ENCODE measurements at places on chromosomes 1 and 21.

- no peak for DNase-seq
Measured at GRCh38 chr1:43552813-43553212, 22.1 kb downstream of the PTPRF start.

GRCh38 chr1:36008546-36009197 is 75.2 kb upstream of the TEKT2 start:
- no peak for DNase-seq

DNA sequence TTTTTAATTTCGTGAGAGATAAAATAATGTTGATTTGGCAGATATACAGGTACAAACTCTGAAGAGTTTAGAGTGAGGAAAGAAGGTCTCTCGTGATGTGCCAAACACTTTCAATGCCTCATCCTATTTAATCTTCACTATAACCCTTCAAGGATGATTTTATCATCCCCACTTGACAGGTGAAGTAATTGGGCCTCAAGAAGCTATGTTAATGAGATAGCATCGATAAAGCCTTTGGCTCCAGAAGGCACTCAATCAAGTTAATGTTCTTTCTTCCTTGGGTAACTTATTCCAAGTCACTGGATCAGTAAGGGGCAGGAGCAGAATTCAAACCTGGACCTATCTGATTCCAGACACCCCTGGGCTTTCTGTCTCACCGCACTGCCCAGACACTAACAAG is 7.2 kb downstream of the LMOD1 start:
- DNase-seq, result no peak

GRCh38 chr1:110872745-110873720 is at the start of gene CD53:
Gene CD53, plus strand, starts transcription at chr1:110873148. Its CDS starts 18,261 bp downstream, at chr1:110891409.
- DNase-seq, result peak; percentile 35

- DNase-seq, result peak; percentile 49
Measured at GRCh38 chr1:98053471-98054366, 132.9 kb upstream of the DPYD start.

DNA sequence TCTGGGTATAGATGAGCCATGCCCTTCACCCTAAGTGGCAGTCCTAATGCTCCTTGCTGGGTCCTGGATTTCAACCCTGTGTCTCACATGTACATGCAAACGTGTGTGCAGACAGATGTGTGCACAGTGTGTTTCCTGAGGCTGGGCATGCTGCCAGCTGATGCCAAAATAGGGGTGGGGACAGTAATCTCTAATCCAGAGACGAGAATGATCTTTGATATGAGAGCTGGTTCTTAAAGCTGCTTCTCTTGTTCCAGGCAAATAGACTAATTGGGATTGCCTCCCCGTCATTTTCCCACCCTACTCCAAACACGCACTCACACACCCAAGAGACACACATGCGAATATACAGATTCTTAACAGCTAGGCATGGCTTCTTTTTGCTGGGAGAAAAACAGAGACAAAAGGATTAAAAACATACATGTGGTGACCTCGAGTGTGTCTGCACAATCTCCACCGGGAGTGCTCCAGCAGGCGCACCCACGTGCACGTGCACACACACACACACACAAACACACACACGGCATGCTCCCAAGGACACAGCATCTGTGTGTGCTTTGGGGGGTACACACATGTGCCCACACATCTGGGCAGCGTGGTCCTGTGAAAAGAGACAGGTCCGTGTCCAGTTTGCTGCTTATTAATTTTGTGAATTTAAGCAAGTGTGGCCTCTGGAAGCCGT is 102.1 kb upstream of the ZBTB40 start:
- DNase-seq, result no peak

DNA sequence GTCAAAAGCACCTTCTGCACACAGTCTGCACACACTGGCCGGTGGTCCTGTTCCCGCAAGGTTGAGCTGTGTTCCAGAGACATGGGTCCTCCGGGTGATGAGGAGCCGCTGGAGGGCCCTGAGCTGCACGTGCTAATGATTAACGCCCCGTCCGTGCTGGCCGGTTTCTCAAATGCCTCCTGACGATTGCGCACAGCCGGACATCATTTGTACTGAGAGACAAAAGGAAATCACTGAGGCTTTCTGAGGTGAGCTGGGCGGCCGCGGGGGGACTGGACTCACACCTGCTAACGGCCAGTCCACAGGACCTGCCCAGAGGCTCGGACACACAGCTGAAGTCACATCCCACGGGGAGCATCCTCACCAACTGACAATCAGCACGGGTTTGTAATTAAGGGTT is 29.2 kb downstream of the POFUT2 start:
- DNase-seq, result no peak

DNA sequence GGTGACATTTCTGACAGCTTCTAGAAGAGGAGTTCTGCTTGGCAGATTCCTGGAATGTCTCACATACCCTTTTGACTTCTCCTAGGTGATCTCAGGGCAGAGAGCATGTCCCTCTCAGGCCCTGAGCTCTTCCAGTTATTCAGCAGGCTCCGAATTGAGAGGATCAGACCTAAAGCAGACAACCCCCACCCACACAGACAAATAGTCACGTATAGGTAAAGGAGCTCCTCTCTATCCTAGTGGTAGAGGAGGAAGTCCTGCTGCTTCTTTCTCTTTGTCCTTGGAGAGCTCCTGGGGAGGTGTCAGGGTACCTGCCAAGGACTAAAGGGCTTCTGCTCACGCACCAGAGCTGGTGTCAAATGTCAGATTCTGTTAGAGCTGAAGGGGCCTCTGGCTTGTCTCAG is 128.1 kb downstream of the IER5 start:
- DNase-seq, result no peak

GRCh38 chr1:114043054-114043453 is 63.8 kb downstream of the OLFML3 start:
- no peak for DNase-seq

DNA sequence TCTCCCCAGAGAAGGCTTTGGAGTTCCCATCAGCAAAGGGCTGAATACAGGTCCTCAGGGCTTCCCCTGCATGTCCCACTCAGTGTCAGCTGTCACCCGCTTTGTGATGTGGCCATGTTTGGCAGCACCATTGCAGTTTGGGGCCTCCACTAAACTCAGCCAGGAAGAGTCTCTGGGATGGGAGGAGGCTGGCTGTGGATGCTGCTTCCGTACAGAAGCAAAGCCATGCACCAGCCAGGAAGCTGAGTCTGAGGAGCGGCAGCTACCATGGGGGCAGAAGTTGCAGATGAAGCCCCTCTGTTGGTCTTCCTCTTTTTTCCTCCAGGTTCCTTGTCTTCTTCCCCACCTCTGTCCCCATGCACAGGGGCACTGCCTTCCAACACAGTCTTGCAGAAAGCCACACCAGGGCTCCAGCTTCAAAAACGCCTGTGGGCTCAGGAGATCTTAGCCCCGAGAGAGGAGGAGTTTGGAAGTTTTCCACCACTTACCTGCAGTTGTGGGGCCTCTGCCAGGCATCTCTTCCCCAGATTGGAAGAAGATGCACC is 416.8 kb downstream of the NPHP4 start:
- no peak for DNase-seq

DNA sequence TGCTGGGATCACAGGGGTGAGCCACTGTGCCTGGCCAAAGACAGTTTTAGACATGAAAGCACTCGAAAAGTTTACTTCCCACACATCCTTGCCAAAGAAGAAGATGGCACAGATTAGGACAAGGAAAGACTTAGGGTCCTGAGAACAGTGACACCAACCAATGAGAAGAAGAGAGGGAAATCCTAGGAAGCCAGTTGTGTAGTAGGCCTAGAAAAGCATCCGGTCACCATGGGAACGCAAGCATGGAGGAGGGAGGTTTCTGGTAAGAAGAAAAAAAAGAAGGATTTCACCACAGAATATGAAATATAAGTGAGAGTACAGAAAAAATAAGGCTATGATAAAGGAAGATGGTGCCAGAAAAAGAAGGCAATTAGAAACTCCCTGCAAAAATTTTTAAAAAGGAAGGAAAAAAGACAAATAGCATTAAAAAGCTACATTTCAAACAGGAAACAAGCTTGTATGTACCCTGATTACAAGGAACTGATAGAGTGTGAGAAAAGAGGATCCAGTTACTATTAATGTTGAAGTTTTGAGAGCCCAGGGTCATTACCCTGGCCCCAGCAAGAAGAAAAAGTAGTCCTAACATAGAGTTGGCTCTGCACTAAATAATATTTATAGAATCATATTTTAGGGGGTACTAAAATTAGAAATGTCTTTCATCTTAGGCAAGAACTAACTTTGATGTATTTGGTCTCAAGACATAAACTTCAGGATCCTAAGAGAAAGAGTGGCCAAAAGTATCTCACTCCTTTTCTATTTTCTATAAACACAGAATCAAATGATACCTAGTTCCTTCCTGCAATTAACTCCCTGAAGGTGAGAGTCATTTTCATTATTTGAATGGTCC is 16.1 kb downstream of the DIPK1A start:
- DNase-seq, result no peak

DNA sequence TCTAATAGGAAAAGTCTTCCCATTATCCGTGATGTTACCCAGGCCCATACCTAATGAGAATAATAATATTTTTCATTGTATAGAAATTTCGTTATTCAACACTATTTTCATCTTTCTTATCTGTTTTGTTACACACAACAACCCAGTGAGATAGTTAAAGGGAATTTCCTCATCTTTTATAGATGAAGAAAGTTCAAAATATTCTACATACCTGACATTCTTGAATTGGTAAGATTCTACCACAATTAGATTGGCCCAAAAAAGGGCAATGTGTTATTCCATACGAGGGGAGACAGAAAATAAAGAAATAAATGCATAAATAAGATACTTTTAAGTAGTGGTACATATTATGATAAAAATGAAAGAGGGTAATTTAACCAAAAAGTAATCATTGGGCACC is 405.5 kb upstream of the ADAMTS5 start:
- no peak for DNase-seq

DNA sequence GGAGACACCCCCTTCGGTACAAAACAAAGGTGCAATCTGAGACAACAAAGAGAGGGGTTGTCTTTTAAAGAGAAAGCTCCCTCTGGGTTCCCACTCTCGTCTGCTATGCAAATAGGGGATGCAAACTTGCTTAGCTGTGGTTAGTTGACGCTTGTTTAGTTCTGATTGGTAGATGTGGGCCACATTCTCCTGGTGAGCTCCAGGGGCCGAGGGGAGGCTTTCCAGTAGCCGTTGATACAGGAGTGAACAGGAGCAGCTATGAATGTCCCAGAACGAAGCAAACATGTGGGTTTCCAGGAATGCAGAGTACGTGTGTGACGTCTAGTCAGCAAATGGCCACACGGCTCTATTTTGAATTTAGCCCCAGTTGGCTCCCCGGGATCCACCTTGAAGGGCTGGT is 14.7 kb downstream of the TFF2 start:
- DNase-seq, result no peak

DNA sequence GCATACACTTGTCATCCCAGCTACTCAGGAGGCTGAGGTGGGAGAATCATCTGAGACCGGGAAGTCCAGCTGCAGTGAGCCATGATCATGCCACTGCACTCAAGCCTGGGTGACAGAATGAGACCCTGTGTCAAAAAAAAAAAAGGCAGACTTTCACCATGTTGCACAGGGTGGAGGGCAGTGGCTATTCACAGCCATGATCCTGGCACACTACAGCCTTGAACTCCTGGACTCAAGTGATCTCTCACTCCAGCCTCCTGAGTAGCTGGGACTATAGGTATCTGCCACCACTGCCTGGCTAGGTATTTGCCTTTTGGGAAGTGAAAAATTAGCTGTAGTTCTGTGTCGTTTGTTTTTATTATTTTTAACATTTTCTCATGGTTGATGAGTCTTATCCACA is 19.1 kb downstream of the SPATA45 start:
- DNase-seq, result no peak

- DNase-seq, result no peak
Measured at GRCh38 chr1:21865943-21866706, 54.1 kb downstream of the LDLRAD2 start.

DNA sequence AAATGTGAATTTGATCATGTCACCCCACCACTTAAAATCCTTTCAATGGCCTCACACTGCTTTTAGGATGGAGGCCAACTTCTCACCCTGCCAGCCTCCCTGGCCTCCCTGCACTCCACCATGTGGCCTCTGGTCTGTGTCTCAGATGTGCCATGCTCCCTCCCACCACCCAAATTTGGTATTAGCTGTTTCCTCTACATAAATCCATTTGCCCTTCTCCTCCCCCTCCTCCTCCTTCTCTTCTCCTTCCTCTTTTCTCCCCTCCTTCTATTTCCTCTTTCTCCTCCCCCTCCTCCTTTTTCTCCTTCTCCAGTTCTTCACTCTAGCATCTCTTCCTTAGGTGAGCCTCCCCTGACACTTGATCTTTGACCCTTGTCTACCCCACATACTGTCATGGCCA is 16.7 kb upstream of the GUCA2B start:
- DNase-seq, result no peak

GRCh38 chr21:35395728-35396127 is 346.6 kb upstream of the RUNX1 start:
- DNase-seq, result no peak

- DNase-seq, result no peak
Measured at GRCh38 chr1:5220821-5221220, 566.4 kb downstream of the AJAP1 start.

DNA sequence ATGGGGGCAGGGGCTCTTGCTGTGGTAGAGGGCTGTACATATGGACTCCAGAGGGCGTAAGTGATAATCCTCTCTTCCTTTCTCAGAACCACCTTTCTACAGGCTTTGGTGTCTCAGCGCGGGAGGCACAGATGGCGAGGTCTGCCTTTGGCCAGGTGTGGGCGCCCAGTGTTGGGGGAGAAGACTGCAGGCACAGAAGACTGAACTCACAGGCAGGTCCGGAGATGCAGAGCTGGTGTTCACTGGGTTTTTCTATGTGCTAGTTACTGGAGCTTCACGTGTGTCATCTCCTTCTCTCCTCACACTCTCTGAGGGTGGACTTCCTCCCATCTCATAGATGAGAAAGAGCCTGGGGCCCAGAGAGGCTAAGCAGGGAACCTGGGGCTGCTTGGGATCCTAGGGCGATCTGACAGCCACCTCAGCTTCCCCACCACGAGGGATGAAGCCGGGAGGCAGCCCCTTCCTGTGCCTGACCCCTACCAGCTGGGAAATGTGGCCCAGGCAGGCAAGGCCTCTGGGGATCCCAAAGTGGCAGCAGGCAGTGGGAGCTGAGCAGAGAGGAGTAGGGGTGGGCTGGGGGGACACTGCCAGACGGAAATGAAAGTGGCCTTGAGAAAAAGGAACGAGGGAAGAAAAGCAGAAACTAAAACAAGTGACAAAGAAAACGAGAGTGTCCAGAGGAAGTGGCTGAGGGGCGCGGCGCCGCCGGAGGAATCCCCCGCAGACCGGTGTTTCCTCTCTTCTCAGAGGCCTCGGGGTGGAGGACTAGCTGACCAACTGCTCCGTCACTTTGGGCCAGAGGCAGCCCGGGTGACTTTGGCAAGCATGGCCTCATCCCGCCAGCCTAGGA is 191.6 kb downstream of the HIVEP3 start:
- DNase-seq, result no peak

Measured in activated CD4-positive, alpha-beta T cell treated with anti-CD3 and anti-CD28 coated beads, Interleukin-2, amount 50 U/mL, for 1 hour (primary cell).